Naive thymus-derived CD8-positive, alpha-beta T cell (primary cell): ENCODE measurements at places on chromosomes 12 and 14.

DNA sequence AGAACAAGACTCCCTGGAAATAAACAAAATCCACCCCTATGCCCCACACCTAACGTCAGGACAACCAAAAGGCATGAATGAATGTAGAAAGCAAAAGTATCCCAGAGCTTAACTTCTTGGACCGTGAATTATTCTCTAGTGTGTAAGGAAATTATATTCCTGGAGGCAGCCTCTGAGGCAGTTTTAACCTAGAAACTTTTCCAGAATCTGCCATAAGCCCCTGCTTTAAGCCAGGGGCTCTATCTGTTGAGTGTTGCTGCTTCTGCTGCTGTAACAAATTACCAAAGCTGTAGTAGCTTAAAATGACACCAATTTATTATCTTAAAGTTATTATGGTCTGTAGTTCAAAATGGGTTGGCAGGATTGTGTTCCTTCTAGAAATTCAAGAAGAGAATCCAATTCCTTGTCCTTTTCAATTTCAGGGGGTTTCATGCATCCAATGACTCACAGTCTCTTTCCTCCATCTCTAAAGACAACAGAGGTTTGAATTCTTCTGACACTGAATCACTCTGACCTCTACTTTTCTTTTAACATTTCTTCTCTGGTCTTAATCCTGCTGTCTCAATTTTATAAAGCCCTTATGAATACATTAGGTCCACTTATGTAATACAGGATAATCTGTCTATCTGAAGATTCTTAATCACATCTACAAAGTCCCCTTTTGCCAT lies 242.7 kb downstream of the ATXN7L3B start:
- H3K4me1 ChIP-seq = no peaks in the 10 kb centered on the region
- H3K27me3 ChIP-seq = peaks cover 3% of the 10 kb centered on the region
- no peaks in the 10 kb centered on the region for H3K36me3 ChIP-seq
- no peak overlapping the region for H3K4me3 ChIP-seq
- no peak overlapping the region for H3K27ac ChIP-seq

- DNase-seq = no peak
- H3K27ac ChIP-seq = no peak overlapping the region
- H3K27me3 ChIP-seq = peaks cover 10% of the 10 kb centered on the region
- no peaks in the 10 kb centered on the region for H3K36me3 ChIP-seq
These were observed 108.4 kb downstream of the SINHCAF start for GRCh38 chr12:31217356-31218130.

- peaks cover 18% of the 10 kb centered on the region for H3K4me1 ChIP-seq
- H3K27me3 ChIP-seq = peaks cover 2% of the 10 kb centered on the region
These were observed 29.2 kb downstream of the FOS start for GRCh38 chr14:75307700-75308379.

DNA sequence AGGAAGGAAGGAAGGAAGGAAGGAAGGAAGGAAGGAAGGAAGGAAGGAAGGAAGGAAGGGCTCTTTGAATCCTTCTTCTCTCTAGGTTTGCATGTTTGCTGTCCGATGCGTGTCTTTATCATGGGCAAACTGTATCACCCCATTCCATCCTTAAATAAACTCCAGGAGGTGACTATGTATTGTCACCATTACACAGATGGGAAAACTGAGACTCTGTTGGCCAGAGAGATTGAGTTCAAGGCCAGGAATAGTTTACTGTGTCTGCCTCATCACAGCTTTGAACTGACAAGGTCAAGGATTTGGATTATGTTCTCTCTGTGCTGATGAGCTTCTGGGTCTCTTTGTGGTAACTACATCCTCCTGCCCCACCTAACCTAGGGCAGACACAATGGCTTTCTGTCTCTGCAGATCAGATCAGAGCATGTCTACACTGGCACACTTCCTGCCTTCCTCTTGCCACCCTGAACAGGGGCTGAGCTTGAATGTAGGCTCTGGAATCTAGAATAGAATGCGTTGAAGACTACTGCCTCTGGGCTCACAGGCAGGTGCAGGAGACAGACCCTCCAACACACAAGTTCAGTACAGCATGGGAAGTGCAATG lies 78.9 kb upstream of the MAP1LC3B2 start:
- peak overlapping the region; percentile 90 for H3K27ac ChIP-seq
- H3K4me3 ChIP-seq = no peak overlapping the region
- H3K27me3 ChIP-seq = no peaks in the 10 kb centered on the region
- peaks cover 13% of the 10 kb centered on the region for H3K4me1 ChIP-seq
- peak; percentile 30 for DNase-seq
- H3K36me3 ChIP-seq = no peaks in the 10 kb centered on the region

- H3K4me1 ChIP-seq = no peaks in the 10 kb centered on the region
- no peak overlapping the region for H3K4me3 ChIP-seq
- no peaks in the 10 kb centered on the region for H3K36me3 ChIP-seq
- no peak for DNase-seq
- no peak overlapping the region for H3K27ac ChIP-seq
- no peaks in the 10 kb centered on the region for H3K27me3 ChIP-seq
These were observed 81.6 kb downstream of the IPO8 start for GRCh38 chr12:30614031-30614430.

GRCh38 chr12:12779529-12779928 lies 5.9 kb upstream of the APOLD1 start:
- no peaks in the 10 kb centered on the region for H3K4me1 ChIP-seq
- DNase-seq = no peak
- no peaks in the 10 kb centered on the region for H3K36me3 ChIP-seq
- H3K27ac ChIP-seq = no peak overlapping the region

DNA sequence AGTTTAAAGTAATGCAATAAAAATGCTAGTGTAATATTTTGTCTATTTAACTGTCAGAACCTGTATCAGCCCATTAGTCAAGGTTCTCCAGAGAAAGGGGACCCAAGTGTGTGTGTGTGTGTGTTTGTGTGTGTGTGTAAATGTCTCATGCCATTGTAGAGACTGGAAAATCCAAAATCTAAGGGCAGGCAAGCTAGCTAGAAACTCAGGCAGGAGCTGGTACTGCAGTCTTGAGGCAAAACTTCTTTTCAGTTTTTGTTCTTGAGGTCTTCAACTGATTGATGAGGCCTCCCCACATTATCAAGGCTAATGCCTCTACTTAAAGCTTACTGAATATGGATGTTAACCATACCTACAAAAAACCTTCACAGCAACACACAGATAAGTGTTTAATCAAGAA lies 126.7 kb downstream of the PRKD1 start:
- no peak overlapping the region for H3K4me3 ChIP-seq
- H3K4me1 ChIP-seq = no peaks in the 10 kb centered on the region
- H3K36me3 ChIP-seq = no peaks in the 10 kb centered on the region
- H3K27ac ChIP-seq = no peak overlapping the region

- no peak for DNase-seq
- H3K4me1 ChIP-seq = peaks cover 43% of the 10 kb centered on the region
- H3K36me3 ChIP-seq = no peaks in the 10 kb centered on the region
- no peak overlapping the region for H3K4me3 ChIP-seq
- H3K27me3 ChIP-seq = peaks cover 5% of the 10 kb centered on the region
- no peak overlapping the region for H3K27ac ChIP-seq
These were observed 998 bp upstream of the CYP27B1 start for GRCh38 chr12:57767876-57768275.

DNA sequence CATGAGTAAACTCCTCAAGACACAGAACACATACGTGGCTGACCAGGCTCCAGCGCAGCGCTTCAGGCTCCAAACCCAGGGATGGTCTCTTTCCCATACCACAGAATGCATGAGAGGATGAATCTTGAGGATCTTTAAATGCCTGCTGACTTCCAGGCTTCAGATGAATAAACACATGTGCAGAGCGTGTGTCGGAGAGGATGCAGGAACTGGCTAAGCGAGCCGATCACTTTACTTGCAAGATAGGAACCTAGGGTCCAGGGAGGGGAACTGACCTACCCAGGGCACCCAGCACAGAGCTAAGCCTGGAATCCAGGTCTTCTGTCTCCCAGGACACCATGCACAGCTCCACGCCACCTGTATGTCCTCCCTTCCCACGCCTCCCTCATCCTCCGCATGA lies 209.8 kb downstream of the BCL11B start:
- H3K4me1 ChIP-seq = peaks cover 14% of the 10 kb centered on the region
- no peak for DNase-seq
- no peak overlapping the region for H3K27ac ChIP-seq
- no peak overlapping the region for H3K4me3 ChIP-seq

DNA sequence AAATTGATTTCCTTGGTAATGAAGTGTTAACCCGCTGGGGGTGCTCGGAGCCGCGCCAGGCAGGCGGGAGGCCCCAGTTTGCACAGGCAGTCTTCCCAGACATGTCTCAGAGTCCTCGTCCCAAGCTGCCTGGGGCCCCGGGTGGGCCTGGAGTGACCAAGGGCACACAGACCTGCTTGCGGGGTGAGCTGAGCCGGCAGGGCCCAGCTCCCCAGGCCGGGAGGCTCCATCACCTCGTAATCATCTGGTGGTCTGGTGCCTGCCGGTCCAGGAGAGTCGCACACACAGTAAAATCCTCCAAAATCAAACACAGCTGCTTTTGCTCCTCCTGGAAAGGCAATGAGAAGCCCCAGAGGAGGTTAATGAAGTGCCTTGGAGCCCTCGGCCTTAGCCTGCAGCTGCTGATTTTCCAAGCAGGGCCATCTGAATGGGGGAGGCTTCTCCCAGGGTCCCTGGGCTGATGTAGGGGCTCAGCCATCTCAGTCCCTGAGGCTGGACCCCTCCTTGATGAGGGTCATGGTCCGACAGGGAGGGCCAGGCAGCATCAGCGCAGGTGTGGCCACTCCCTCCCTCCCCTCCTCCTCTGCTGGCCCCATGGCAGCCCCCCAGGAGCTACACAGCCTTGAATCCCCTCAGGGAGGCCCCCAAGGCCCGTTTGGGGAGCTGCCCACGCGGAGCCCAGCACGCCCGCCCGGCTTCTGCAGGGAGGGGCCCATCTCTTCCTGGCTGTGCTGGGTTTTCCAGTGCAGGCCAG lies 39.4 kb upstream of the FBRSL1 start:
- H3K4me3 ChIP-seq = no peak overlapping the region
- no peak for DNase-seq
- H3K4me1 ChIP-seq = peaks cover 22% of the 10 kb centered on the region
- H3K27ac ChIP-seq = no peak overlapping the region
- H3K27me3 ChIP-seq = no peaks in the 10 kb centered on the region

GRCh38 chr14:24465368-24465767 lies 22.8 kb upstream of the SDR39U1 start:
- no peaks in the 10 kb centered on the region for H3K27me3 ChIP-seq
- H3K4me3 ChIP-seq = peak overlapping the region; percentile 64
- H3K27ac ChIP-seq = peak overlapping the region; percentile 60

- no peak overlapping the region for H3K4me3 ChIP-seq
- peak; percentile 68 for DNase-seq
- no peaks in the 10 kb centered on the region for H3K27me3 ChIP-seq
These were observed 37.0 kb downstream of the RASAL1 start for GRCh38 chr12:113098441-113099028.
